Mesendoderm (in vitro differentiated cells): ENCODE measurements at places on chromosomes 2 and 18.
A peak's percentile ranks its signal among the peaks of the same experiment; 100 is the strongest.

- DNase-seq = peak; percentile 46
These were observed 33.7 kb downstream of the SLC20A1 start for GRCh38 chr2:112679484-112679883.

DNA sequence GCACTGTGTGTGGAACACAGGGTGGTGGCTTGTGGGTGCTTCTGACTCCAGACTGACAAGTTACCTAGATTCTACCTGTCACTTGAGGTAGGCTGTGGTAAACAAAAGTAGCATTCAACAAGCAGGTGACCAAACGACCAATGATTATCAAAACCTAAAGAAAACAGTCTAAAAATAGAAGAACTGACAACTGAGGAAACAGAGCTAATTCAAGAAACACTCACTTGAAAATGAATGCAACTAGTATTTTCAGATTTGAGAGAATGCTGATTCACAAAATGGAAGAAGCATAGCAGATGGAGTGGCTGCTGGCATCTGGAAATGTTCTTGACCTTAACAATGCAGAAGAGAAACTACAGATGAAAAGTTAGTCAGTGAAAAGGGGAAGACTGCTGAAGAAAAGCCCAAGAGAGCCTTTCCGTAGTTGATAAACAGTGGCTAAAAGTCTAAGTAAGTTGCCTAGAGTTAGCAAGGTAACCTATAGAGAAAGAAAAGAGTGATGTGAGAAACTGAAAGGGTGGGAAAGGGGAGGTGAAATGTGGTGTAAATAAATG lies 170.4 kb downstream of the NCK2 start:
- DNase-seq = no peak

DNA sequence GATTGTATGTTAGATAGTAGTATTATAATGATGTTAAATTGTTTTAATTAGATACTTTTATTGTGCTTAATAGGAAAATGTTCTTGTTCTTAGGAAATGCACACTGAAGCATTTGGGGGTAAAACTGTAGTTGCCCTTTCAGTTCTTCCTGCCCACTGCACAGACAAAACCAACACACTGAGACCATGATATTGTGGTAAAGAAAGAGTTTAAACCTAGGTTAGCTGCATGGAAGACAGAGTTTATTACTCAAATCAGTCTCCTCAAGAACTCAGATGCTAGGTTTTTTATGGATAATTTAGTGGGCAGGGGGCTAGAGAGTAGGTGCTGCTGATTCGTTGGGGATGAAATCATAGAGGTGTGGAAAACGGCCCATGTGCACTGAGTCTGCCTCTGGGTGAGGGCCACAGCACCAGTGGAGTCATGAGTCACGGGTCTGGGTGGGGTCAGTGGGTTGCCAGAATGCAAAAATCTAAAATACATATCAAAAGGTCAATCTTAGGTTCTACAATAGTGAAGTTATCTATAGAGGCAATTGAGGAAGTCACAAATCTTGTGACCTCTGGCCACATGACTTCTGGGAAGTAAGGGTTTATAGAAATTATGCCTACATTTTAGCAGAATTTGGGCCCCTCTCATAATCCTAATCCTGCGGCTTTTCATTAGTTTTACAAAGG lies 283.4 kb upstream of the FBXO11 start:
- no peak for DNase-seq

DNA sequence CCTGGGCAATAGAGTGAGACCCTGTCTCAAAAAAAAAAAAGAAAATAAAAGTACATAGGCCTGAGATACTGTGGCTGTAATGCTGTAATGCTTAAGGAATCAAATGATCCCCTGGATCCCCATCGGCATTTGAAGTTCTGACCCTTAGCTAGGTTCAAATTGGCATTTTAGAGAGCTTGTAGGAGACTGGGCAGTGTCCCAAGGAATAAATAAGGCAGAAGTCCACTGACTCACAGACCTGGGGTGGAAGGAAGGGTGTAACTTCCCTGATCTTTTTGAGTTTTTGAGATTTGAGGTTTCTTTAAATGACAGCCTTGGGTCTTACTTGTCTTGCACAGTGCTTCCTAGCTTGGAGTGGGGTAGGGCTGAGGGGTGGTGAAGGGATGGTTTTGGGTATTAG lies 553.7 kb downstream of the SLC4A3 start:
- no peak for DNase-seq

DNA sequence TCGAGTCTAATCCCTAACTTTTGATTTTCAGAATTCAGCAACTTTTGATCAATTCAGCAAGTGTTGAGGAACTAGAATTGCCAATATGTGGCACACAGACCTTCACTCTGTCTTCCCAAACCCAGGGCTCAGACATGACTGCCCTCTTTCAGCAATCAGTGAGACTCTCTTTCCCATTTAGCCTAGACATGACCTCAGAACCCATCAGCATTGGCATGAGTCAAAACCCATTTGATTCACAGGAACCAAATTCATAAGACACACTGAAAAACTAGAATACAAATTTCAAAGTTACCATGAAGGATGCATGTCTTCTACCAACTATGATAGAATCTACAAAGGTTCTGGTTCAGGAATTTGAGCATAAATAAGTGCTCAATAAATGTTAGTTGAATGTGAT lies 113.6 kb upstream of the MAP3K20 start:
- no peak for DNase-seq

- no peak for DNase-seq
These were observed 98.0 kb downstream of the STPG4 start for GRCh38 chr2:47056868-47057686.

DNA sequence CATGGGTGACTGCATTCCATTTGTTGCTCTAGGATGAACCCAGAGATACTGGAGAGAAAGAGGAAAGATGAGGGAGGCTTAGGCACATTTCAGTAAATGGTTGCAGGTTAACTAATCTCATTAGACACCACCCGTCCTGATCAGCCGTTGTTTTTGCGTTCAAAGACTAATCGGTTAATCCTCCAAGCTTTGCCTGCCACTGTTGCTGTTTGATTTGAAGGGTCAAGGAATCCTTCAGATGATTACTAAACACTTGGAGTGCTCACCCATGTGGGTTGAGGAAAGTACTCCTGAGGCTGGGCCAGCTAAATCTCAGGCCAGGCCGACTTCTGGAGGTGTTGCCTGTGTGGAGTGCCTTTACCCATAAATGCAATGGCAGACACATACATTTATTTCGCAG lies 8.6 kb downstream of the SH3RF3 start:
- DNase-seq = no peak

- no peak for DNase-seq
These were observed 504.7 kb downstream of the EIPR1 start for GRCh38 chr2:2872713-2873449.

DNA sequence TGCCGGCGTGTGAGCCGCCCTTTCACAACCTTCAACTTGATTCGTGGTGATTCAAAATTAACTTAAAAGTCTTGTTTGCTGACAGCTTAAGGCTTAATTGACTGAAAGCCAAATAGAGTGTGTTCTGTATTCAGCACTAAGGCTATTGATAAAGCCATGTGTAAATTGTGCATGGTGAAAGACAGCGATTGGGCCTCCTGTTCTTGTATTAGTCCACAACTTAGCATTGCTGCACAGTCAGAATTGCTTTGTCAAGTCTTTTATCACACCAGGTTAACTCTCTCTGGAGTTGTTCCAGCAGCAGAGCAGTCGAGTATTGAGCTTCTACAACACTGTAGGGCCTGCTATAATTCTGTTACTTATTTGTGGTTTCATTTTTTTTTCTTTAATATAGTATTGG lies 210.1 kb downstream of the WDR7 start:
- DNase-seq = no peak

GRCh38 chr18:80246445-80247392 lies 595 bp downstream of the PARD6G start:
- peak; percentile 60 for DNase-seq

DNA sequence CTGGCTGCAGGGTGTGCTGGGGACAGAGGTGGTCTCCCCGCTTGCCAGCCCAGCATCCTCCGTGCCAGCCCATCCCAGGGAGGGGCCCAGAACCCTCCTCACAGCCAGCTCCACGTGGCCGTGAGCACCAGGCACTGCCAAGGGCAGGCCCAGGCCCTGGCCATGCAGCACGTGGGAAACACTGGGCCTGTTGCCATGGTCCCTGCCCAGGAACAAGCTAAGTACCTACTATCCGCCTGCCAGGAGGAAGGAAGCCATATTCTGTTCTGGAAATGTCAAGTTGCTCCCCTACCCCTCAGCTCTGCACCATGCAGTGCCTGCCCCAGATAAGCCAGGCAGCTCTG lies 250.6 kb downstream of the CYP26B1 start:
- DNase-seq = no peak

- peak; percentile 45 for DNase-seq
These were observed 30.9 kb downstream of the RALBP1 start for GRCh38 chr18:9506046-9506792.

- no peak for DNase-seq
These were observed 29.1 kb upstream of the SELENOI start for GRCh38 chr2:26316845-26317244.

GRCh38 chr2:133993160-133993559 lies 260.7 kb upstream of the MGAT5 start:
- DNase-seq = no peak

- no peak for DNase-seq
These were observed 311.3 kb downstream of the TGIF1 start for GRCh38 chr18:3761266-3761665.

DNA sequence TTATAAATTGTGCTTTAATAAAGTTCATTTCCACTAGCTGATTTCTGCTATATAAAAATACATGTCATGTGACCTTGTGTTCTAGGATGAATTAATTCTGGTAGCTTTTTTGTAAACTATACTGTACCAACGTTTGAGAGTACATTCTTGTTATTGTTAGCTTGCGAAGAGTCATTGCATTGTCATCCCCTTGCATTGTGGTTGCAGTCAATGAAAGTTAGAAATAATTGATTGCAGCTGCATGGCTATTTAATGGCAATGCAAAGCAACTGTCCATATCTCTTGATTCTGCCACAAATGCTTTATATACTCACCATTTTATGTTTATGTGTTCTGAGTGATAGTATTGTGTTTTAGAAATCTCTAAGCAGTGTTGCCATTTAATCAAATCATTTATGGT lies 91.6 kb downstream of the ZNF407 start:
- no peak for DNase-seq

DNA sequence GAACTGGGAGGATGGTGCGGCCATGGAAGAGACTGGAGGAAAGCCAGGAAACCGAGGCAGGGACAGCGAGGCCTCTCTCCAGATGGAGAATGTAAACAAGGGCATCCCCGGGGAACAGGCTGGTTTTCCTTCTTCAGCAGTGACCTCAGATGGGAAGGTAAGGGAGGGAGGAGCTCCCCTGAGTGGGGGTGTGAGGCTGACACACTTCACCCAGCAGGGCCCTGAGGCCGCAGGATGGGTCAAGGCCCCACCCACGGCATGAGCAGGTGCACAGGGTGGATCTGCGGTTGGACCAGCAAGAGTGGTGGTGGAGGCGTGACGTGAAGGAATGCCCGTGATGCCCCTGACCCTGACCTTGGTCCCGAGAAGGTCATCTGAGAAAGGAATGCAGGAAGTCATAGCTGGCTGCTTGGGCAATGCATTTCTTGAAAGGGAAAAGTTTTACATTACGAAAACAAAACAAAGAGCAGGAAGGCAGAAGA lies 48.1 kb downstream of the ADCY3 start:
- DNase-seq = peak; percentile 24

DNA sequence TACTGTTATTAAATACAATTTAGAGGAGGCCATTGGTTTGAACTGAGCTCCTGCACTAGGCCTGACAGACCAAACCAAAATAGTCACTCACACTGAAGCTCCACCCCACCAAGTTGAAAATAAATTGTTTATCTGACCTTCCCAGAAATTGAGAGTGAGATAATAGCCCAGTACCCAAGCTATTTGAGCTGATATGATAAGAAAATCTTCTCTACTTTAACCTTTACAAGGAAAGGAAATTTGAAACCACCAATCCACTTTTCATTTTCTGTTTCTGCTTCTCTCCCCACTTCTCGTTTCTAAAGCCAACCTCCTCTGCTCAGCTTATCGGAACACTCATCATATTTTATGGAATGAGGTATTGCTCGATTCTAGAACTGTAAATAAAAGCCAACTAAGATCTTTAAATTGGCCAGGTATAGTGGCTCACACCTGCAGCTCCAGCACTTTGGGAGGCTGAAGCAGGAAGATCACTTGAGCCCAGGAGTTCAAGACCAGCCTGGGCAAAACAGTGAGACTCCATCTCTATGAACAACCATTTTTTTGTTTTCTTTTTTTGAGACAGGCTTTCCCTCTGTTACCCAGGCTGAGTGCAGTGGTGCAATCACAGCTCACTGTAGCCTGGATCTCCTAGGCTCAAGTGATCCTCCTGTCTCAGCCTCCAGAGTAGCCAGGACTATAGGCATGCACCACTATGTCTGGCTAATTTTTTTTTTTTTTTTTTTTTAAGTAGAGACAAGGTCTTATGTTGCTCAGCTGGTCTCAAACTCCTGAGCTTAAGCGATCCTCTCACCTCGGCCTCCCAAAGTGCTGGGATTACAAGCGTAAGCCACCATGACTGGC lies 13.3 kb upstream of the GALM start:
- DNase-seq = peak; percentile 27

DNA sequence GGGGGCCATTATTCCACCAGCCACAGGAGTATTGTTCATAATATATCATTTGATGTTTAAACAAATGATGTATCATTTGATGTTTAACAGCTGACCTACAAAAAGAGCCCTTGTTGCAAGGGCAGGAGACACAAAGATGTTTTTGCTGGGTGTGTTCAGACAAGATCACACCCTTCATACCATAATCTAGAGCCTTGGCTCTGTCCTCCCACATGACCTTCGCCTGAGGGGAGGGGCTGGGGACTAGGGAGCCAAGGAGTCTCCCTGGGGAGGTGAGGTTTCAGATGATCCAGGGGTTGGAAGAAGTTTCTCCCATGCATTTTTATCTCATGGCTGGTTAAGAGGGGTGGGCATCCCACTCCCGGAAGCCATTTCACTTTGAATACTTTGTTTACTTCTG lies 33.5 kb downstream of the CDC42EP3 start:
- no peak for DNase-seq

GRCh38 chr2:216713691-216714336 lies 18.5 kb upstream of the IGFBP5 start:
- DNase-seq = no peak

GRCh38 chr2:137838255-137839092 lies 125.8 kb upstream of the HNMT start:
- peak; percentile 64 for DNase-seq

DNA sequence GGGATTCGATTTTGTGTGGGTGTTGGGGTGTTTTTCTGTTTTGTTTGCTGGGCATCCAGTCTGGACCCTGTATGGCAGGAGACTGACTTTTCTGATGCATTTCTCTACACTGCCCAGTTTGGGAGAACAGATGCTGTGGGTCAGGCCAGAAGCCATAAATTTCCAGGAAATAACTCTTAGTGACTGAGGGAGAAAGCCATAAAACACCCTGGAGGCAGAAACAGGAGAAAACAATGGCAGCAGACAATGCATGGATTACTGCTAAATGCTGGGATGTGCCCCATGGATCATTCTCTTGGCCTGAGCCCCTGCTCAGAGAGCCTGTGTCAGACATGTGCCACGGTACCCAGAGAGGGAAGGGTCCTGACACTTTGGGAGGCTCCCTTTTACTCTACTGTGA lies 133.6 kb upstream of the CAPN13 start:
- DNase-seq = no peak
